Stimulated activated CD4-positive, alpha-beta T cell treated with anti-CD3 and anti-CD28 coated beads, Interleukin-4, amount 100 ng/mL, for 4 hours (primary cell): ENCODE measurements at places on chromosomes 16 and 17.

DNA sequence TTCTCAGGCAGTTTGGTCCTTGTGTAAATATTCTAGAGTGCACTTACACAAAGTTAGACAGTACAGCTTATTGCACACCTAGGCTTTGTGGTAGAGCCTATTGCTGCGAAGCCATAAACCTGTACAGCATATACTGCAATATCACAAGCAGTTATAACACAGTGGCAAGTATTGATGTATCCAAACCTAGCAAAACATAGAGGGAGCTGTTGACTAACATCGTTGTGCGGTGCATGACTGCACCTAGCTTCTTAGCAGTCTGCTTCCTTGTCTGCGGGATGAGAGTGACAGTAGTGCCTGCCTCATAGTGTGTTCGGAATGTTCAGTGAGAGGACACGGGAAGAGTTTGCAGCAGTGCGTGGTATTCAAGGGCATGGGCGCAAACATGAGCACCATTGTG lies 78.9 kb downstream of the MPRIP start:
- DNase-seq, result no peak

DNA sequence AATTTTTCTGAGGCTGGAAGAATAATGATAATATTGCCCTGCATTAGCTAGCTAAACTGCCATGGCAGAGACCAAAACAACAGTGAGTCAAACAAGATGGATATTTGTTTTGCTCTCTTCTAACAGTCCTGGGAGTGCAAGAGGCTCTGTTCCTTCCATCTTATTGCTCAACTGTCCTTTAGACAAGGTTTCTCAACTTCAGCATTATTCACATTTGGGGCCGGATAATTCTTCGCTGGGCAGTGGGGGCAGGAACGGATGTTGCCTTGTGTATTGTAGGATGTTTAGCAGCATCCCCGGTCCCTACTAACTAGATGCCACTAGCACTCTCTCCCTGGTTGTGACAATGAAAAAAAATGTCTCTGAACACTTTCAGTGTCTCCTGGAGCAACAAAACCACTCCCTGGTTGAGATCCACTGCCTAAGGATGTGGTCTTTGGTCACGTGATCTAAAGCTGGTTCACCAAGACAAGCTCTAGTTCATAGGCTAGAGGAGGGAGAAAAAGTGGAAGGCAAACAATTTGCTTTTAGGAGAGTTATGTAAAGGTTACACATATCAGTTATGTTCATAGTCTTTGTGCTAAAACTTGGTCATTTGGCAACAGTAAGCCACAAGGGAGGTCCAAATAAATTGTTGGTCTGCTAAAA lies 144.4 kb downstream of the PCTP start:
- DNase-seq, result no peak

DNA sequence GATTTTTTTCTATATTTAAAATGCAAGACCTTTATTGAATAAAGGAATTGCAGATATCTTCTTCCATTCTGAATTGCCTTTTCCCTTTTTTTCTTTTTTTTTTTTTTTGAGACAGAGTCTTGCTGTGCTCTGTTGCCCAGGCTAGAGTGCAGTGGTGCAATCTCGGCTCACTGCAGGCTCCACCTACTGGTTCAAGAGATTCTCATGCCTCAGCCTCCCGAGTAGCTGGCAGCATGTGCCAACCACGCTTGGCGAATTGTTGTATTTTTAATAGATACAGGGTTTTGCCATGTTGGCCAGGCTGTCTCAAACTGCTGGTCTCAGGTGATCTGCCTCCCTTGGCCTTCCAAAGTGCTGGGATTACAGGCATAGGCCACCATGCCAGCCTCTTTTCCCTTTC lies 151.5 kb downstream of the CEP112 start:
- DNase-seq, result no peak

GRCh38 chr17:37274461-37274860 lies 101.3 kb upstream of the C17orf78 start:
- no peak for DNase-seq

GRCh38 chr17:21287703-21288449 lies 3.4 kb downstream of the MAP2K3 start:
- peak; percentile 99 for DNase-seq

- no peak for DNase-seq
These were observed 317.6 kb downstream of the SEC14L1 start for GRCh38 chr17:77458202-77459017.

GRCh38 chr16:68289202-68289601 lies 21.5 kb downstream of the SLC7A6OS start:
- DNase-seq, result no peak

- no peak for DNase-seq
These were observed 14.7 kb downstream of the MPG start for GRCh38 chr16:92431-93339.

DNA sequence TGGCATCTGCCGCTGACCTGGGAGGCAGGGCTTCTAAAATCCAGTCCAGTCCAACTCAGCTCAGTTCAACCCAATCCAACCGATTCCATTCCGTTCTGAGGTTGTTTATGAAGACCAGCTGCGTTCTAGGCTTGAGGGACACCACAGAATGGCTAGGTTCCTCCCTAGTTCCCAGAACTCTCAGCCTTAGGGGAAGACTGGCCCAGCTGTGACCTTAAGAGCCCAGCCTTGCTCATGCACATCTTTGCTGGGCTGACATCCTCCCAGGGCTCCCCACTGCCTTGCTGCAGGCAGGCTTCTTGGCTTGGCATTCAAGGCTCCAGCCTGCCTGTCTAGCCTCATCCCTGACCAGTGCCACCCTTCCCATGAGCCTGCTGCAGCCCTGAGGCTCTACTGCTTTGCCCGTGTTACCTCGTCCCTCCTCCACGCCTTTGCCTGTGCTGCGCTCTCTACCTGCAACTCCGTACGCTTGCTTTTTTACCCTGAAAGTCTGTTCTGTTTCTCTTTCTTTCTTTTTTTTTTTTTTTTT lies 7.9 kb downstream of the SLC12A3 start:
- DNase-seq, result no peak

GRCh38 chr16:26317885-26318284 lies 626.1 kb downstream of the HS3ST4 start:
- DNase-seq, result no peak

- no peak for DNase-seq
These were observed at the start of gene CAVIN1 for GRCh38 chr17:42422958-42423712. TSS of gene CAVIN1 (minus strand) at chr17:42423256. CDS start at chr17:42423097, 159 bp downstream.

DNA sequence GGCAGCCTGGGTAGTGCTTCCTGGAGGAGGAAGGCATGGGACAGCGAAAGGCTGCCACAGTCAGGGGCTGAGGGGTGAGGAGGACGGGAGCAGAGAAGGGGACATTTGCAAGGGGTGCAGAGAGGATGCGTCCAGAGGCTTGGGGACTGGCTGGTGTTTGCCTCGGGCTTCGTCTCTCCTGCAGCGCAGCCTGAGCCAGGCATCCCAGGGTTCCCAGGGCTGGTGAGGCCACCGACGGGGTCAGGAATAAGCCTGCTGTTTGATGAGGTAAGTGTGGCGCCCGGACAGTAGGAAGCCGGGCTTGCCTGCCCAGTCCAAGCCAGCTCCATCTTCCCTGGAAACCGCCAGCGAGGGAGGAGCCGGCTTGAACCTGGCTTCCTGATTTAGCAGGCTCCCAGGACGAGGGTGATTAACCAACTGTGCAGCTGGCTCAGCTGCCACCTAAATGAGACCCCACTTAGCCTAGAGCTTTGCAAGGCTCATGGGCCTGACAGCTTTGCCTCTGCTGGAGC lies 47.8 kb downstream of the PITPNM3 start:
- no peak for DNase-seq

DNA sequence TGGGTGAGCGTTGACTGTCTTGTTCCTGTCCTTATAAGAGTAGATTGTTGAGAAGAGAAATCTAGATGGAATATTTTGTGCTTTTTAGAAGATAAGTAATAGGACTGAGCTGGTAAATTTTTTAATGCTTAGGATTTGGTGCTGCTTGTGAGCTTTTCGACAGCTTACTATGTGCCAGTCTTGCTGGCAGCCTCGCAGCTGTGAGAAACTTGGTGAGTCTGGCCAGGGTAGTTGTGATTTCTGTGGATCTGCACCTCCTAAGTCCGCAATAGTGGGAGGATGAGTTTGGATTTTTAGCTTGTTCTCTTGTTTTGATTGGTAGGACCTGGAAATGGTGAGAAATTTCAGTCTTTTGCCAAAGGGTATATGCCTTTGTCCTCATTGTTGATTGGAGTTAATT lies 3.6 kb downstream of the SOCS7 start:
- no peak for DNase-seq

DNA sequence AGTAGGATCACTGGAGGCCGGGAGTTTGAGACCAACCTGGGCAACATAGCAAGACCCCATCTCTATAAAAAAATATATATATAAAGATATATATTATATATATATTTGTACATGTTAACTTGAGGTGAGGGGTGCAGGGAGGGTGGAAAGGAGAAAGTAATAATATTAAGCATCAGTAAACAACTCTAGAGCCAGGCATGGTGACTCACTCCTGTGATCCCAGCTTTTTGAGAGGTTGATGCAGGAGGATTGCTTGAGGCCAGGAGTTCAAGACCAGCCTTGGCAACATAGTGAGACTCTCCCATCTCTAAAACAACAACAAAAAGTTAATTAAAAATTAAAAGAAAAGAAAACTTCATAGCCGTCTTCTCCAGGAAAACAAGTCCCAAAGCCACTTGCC lies 61.7 kb upstream of the SMURF2 start:
- DNase-seq, result no peak

- DNase-seq, result peak; percentile 27
These were observed 43.4 kb downstream of the HNF1B start for GRCh38 chr17:37701496-37701898.

GRCh38 chr16:82037666-82038065 lies 2.6 kb downstream of the HSD17B2 start:
- no peak for DNase-seq
